NCI-H1048 (cell line): ENCODE measurements at places on chromosomes 5 and 9.
A peak's percentile ranks its signal among the peaks of the same experiment; 100 is the strongest.

DNA sequence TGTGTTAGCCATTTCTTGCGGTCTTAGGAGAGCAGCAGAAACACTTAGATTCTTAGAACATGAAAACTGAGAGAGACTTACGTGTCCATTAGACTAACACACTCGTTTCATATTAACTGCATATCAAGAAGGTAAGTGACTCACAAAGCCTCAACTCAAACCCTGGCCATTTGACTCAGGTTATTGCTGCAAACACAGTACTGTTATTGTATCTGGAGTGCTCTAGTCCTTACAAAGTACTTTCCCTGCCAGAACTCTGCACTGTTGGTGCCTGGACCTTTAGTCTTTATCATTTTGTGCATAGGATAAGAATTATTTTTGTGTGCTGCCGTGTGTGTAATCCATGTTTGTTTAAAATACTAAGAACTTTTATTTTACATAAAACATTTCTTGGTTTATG lies 155.7 kb downstream of the FBXL7 start:
- no peak for DNase-seq

DNA sequence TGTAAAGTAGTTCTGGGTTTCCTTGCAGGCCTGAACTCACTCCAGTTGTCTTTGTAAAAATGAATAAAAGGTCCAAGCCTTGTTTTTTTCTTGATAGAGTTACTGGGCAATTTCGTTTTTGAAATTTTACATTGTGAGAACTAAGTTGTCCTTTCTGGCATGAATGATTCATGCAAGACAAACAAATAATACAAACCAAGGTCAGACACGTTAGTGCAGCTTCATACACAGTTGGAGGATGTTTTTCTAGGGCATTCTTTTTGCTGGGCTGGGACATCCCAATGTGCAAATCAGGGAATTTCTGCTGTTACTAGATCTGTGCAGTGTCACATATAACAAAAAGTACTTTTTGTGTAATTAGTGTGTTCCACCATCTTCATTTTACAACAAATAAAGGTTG lies 96.0 kb downstream of the MEGF10 start:
- no peak for DNase-seq

GRCh38 chr5:165187815-165188214 lies 1682.4 kb downstream of the MAT2B start:
- DNase-seq, result no peak

GRCh38 chr5:459562-460272 lies 16.7 kb downstream of the EXOC3 start:
- no peak for DNase-seq

DNA sequence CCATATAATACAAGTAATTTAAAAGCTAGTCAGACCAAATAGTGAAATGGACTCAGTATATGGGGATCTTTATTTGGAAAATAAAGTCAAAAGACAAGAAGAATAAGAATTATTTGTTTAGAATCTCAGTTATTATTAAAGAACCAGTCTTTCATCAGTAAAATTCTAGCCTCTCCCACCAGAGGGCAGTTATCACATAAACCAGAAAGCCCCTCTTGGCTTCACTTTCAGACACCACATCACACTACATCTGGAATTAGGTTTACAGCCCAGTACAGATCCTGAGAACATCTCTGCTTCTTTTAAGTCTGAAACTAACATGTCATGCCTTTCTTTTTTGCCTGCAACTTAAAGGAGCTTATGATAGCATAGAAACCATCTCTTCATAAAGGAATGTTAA lies 12.2 kb upstream of the HSPB3 start:
- DNase-seq, result no peak

GRCh38 chr5:37839407-37840052 lies at the start of gene GDNF:
Gene GDNF, minus strand, starts transcription at chr5:37840041. Its CDS starts 5,245 bp downstream, at chr5:37834796.
- DNase-seq, result no peak

DNA sequence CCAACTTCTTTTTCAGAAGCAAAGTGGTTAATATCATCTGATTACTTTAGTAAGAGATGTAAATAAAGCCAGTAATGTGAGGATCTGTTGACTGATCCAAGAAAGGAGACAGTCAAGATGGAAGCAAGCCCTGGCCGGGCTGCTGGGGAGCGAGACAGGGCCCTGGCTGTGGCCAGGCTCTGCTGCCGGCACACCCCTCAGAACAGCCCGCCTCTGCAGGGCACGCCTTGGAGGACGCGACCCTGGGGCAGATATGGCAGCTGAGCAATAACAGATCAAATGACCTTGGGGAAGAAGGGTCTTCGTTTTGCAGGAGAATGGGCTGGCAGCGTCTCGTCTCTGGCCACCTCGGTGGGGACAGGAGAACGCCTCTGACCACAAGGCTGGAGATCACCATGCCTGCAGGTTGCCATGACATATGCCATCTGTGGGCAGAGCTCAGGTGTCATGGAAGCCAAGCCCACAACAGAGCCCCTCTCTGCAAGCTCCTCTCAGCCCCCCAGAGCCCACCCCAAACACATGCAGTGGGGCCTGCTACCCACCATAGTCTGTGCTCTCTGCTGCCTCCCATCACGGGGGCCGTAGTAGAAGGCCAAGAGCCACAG lies 206.5 kb downstream of the FANCC start:
- DNase-seq, result no peak

DNA sequence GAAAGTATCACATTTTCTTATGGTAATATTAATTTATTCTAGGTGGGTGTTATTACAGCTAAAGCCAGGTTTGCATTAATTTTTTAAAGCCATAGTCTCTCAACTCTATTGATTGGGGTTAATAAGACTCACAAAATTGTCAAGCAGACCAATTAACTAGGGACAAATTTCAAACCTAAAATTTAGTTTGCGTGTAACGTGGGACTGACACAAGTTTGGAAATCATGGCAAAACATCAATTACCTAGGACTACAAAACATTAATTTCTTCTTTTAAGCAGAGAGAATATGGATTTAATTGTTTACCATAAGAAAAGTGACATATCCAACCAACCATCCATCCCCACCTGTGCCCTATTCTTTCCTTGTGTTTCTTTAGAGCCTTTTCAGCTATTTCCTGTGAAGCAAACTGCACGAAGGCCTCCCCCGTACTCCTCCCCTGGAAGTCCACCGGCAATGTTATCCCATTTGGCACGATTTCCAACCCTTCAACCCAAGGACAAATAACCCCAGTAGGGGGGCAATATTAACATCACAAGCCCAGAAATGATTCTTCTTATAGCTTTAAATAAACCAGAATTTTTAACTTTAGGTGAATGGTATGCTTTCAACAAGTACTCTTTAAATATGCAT lies 4.4 kb downstream of the HNRNPH1 start:
- DNase-seq, result no peak

DNA sequence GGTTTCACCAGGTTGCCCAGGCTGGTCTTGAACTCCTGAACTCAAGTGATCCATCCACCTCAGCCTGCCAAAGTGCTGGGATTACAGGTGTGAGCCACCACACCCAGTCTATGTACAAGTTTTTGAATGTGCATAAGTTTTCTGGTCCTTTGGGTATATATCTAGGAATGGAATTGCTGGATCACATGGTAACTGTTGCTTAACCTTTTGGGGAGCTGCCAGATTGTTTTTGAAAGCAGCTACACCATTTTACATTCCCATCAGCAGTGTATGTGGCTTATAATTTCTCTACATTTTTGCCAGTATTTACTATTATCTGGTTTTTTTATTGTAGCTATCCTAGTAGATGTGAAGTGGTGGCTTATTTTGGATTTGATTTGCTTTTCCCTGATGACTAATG lies 8.9 kb upstream of the LNPEP start:
- no peak for DNase-seq

DNA sequence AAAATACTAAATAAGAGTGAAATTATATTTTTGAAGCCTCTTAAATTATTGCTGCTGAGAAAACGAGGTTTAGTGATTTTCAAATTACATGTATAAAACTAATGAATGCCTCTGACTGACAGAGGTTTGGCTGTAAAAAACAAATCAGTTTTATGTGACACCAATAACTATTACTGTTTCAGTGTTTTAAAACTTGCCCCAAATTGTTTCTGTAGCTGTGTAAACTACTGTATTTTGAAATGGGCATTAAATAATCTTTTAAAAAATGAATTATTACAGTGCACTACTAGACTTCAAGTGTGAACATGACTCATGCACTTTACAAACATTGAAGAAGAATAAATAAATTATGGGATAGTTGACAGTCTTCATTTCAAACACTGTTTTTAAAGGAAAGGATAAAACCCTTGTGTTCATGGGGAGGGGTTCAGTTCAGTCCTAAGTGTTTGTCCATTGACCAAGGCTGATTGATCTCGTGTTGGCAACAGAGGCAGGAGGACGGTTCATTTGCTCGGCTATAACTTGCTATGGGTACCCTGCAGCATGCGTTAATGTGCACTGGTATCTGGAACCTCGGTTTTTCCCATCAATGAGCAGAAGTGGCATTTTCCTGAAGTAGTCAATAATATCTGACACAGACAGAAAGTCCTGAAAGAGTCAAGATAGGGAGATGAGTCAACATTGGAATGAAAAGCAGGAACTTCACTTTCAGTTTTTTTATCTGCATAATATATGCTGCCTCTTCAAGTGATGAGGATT lies 15.6 kb downstream of the C5orf58 start:
- no peak for DNase-seq

GRCh38 chr5:80370390-80370789 lies 37.5 kb upstream of the ZFYVE16 start:
- DNase-seq, result no peak

GRCh38 chr9:85223506-85224125 lies 518.1 kb downstream of the AGTPBP1 start:
- DNase-seq, result no peak

- no peak for DNase-seq
Measured at GRCh38 chr9:82673919-82674318, 389.0 kb downstream of the RASEF start.

DNA sequence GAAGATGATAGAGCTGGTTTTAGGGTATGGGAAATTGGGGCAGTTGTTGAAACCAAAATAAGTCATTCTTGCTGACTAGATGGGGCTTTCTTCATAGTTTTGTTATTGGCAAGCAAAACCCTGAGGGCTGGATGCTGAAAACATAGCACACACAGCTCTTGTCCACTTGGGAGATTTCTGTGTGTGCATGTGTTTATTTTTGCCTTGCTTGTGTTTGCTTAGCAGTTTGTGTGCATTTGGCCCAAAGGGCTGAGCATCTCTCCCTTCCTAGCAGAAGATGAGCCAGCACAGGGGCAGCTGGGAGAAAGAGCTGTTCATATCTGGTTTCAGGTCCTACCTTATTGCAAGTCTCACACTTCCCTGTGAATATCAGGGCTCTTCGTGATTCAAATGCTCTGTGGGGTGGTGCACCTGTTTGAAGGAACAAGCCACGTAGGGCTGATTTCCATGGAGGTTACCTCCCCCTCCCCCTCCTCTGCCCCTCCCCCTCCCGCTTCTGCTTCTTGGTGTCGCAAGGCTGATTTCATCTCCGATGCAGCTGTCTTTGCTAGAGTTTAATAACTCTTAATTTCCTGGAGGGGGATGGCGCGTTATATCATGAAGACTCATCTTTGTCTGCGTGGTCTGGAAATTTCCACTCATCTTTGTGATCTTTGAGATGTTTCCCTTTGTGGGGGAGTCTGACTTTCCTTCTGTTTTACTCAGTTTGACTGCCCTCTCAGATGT lies 296.5 kb downstream of the ARHGAP26 start:
- no peak for DNase-seq

- DNase-seq, result peak; percentile 55
Measured at GRCh38 chr9:121698627-121699570, 47.5 kb downstream of the DAB2IP start.

- DNase-seq, result no peak
Measured at GRCh38 chr5:133404724-133405123, 207.6 kb downstream of the FSTL4 start.

DNA sequence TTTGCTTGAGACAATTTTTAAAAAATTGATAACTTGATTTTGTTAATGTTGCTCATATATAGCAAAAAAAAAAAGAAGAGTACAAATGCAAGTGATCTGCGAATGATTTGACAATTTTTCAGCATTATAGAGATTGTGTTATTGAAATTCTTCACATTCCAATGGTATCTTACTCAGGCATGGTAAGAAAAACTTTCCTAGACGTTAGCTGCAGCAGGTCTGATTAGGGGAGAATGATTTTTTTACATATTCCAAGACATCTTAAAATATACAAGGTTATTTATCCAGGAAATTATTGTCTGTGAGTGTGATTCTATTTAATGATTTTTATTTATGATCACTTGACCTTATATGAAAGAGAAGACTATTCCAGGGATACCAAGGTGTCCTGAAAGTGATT lies 361.9 kb downstream of the MAT2B start:
- DNase-seq, result no peak

DNA sequence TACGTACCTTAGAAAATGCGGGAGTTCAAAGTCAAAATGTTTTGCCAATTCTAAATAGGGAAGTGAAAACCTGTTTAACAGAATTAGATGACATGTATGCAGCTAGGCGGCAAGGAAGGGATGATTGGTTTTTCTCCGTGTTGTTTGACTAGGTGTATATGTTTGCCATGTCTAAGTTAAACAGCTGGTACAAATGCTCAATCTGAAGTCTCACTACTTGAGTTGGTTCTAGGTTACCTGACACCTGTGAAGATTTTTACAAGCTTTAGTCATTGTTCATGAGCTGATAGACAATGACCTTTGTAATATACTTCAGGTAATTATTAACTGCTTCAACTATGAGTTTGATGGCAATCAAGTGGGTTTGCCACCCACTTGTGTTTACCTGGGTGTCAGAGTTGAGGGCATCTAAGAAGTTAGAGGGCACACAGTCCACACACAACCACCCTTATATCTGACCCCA lies 74.3 kb downstream of the SLC44A1 start:
- DNase-seq, result no peak

- DNase-seq, result no peak
Measured at GRCh38 chr5:82679660-82680059, 397.5 kb downstream of the TMEM167A start.

DNA sequence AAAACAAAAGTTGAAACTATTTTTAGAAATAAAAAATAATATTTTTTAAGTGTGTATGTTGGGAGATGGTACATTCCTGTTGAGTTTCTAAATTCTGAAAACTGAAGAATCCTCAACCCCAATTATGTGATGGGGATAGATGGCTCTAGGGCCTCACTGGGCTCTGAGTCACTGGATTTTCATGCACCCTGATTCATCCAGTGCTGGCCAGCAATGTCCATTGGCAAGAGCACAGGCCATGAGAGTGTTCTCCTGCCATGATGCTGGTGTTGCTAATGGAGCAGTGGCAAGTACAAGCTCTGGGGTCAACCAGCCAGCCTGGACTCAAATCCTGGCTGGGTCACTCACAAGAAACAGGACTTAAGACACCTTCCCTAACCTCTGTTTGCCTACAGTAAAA lies 23.3 kb downstream of the SMIM23 start:
- DNase-seq, result no peak

DNA sequence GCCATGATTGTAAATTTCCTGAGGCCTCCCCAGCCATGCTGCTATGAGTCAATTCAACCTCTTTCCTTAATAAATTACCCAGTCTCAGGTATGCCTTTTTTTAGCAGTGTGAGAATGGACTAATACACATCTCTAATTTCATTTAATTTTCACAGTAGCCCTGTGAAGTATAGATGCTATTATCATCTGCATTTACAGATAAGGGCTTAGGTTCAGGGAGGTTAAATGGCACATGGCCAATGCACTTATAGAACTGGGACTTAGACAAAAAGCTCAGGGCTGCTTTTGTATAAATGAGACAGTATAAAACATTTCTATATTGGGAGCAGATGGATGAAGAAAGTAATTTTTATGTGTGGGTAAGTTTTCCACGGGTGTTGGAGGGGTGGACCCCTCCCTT lies 62.9 kb upstream of the PANK3 start:
- no peak for DNase-seq

- no peak for DNase-seq
Measured at GRCh38 chr5:116947691-116948528, 373.3 kb upstream of the SEMA6A start.
